Left lung (tissue), 14 donors: ENCODE measurements at places on chromosomes 3 and 15.

DNA sequence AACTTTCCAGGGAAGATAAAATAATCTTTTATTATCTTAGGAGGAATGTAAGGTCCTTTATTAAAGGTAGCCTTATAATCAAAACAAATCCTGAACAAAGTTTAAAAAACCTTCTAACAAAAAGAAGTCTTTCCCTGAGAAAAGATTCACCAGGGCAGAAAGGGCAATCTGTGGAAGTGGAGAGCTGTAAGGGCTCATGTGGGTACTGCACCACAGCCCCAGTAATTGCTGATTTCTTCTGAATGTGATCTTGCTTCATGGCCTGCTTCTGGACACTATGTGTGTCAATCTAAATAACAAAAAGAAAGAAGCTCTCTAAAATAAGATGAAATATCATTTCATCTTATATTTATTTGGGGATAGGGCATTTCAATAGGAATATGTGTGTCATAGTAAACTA, 1501.6 kb downstream of the OTOL1 start:
- no peak for DNase-seq

DNA sequence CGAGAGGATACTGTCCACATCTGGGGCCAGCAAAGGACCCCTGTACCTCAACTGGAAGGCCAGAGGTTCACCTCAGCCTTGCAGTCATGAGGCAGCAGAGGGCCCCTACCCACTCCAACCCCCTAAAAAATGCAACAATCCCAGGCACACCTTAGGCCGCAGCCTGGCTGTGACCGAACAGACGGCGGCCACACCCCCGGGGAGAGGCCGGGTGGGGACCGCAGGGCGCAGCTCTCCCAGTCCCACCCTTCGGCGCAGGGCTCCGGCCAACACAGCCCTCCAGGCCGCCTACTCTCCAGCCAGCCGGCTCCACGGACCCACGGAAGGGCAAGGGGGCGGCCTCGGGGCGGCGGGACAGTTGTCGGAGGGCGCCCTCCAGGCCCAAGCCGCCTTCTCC, 457 bp upstream of the DNAJA4 start:
- DNase-seq, result peak; percentile 77

GRCh38 chr3:125437631-125438435, 62.7 kb upstream of the ZNF148 start:
- DNase-seq, result peak; percentile 56

DNA sequence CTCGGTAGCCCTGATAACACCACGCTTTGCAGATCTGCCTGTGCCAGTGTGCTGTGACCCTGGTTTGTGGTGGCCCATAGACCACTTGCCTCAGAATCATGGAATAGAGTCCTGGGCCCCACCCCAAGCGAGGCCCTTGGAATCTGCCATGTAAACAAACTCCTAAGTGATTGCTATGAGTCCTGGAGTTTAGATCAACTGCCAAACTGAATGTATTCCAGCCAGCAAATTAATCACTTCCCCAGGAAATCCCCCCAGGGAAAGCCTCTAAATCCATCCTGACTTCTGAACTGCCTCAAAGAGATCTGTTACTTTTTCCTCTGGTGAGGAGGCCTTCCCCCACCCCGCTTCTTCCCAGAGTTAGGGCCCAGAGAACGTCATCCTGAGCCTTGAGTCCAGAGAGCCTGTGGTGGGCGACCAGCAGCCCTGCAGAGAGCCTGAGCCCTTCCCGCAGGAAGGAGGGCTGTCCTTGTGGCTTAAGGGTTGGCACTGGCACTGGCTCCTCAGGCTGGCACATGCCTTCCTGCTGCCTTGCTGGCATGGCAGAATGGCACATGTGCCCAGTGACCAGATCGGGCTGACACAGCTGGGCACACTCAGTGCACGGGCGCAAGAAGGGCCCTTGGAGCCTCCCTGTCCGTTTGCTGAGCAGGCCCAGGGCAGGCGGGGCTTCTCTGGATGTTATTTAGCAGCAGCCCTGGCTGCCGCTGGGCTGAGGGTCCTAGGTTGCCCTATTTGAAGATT, 50.6 kb upstream of the PLXNA1 start:
- DNase-seq, result no peak

- no peak for DNase-seq
Observed at GRCh38 chr15:68203486-68203885, 1.6 kb downstream of the CALML4 start.

DNA sequence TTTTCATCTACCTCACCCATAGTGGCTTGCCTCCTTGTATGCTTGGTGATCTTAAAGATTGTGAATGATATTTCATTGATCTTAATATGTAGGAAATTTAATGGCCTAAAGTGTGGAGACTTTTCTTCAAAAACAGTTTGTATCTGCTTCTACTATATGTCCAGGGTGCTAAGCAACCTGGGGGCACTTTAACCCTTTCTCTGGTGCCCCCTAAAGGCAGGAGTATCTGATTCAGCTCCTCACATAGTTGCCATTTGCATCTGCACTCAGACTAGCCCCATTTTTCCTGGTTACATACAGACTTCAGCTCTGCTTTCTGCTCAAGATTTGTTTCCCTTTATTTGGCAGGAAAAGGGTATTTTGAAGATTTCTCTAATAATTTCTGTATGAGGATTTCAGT, 5.2 kb upstream of the PFN2 start:
- no peak for DNase-seq
